ENCODE measurements at places on chromosomes 5 and 9. TPM values are rescaled to one million over a fixed set of nuclear protein-coding genes. Genes with fewer than 3 reads are reported as not detected.

GRCh38 chr5:55052383-55052931, 28.4 kb downstream of the GZMK start:
- no peaks in the 10 kb centered on the region for H3K4me1 ChIP-seq
- no peaks in the 10 kb centered on the region for H3K27me3 ChIP-seq
- no peak overlapping the region for H3K4me3 ChIP-seq
- no peak overlapping the region for H3K27ac ChIP-seq
- H3K36me3 ChIP-seq, result no peaks in the 10 kb centered on the region

UBE2D2 gene
- total RNA-seq, result 172 TPM

- no peak overlapping the region for H3K27ac ChIP-seq
- H3K4me3 ChIP-seq, result no peak overlapping the region
- H3K36me3 ChIP-seq, result peaks cover 47% of the 10 kb centered on the region
- no peaks in the 10 kb centered on the region for H3K27me3 ChIP-seq
- peaks cover 24% of the 10 kb centered on the region for H3K4me1 ChIP-seq
These were observed 21.4 kb downstream of the LHFPL2 start for GRCh38 chr5:78627175-78627574.

DNA sequence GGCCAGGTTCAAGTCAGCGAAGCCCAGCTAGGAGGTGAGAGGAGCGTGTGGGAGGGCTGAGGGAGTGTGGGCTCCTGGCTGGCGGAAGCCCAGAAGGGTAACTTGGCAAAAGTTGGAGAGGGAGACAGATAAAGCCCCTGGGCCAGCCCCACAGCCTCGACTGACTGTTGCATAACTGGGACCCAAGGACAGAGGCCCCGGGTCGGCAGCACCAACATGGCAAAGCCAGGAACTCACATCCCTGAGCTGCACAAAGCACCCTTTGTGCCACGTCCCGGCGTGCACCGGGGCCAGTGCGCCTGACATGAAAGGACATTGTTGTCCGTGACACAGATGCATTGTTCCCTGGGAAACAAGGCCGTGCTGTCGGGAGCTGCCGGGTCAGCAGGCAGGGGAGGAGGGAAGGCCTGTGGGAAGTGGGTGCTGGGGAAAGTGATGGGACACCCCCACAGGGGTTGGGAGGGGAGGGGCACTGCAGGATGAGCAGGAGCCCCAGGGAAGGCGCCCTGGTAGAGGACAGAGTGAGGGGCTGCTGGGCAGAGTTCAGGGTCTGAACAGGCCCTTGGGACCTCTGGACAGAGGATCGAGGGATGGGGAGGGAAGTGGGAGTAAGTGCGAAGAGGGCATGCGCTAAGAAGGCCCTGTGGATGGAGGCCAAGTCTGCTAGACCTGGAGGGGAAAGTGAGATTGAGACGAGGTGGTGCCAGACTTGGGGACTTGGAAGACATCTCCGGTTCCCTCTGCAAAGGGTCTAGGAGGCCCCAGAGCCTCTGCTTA, 13.0 kb upstream of the DPM2 start:
- H3K36me3 ChIP-seq, result peaks cover 45% of the 10 kb centered on the region
- H3K4me1 ChIP-seq, result peaks cover 33% of the 10 kb centered on the region
- DNase-seq, result no peak
- H3K27me3 ChIP-seq, result no peaks in the 10 kb centered on the region
- H3K4me3 ChIP-seq, result no peak overlapping the region

DNA sequence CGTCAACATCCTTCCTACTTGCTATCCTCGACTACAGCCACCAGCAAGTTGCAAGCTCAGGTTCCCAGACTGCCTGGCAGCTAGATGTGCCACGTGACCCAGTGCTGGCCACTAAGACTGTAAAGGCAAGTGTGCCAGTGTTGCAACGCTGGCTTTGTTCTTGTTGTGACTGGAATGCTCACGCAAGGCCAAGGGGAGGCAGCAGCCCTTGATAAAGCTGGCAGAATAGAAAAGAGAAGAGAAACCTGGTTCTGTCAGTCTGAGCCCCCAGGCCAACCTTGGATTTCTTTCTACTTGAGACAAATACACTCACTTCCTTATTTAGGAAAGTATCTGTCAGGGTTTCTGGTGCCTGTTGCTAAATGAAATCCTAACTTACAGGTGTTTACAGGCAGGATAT, 113.0 kb downstream of the KLHL3 start:
- peaks cover 2% of the 10 kb centered on the region for H3K36me3 ChIP-seq
- no peak overlapping the region for H3K27ac ChIP-seq
- H3K27me3 ChIP-seq, result no peaks in the 10 kb centered on the region
- H3K4me1 ChIP-seq, result peaks cover 5% of the 10 kb centered on the region
- H3K4me3 ChIP-seq, result no peak overlapping the region
- DNase-seq, result no peak

Data from activated B cell treated with CpG ODN at 0.5 μM for 24 hours (primary cell).